SJCRH30 (cell line): ENCODE measurements at places on chromosomes 5 and 9.

GRCh38 chr9:840343-840742 lies 1.2 kb upstream of the DMRT1 start:
- no peaks in the 10 kb centered on the region for H3K36me3 ChIP-seq
- no peaks in the 10 kb centered on the region for H3K27me3 ChIP-seq
- no peaks in the 10 kb centered on the region for H3K4me1 ChIP-seq
- H3K4me3 ChIP-seq, result no peak overlapping the region

DNA sequence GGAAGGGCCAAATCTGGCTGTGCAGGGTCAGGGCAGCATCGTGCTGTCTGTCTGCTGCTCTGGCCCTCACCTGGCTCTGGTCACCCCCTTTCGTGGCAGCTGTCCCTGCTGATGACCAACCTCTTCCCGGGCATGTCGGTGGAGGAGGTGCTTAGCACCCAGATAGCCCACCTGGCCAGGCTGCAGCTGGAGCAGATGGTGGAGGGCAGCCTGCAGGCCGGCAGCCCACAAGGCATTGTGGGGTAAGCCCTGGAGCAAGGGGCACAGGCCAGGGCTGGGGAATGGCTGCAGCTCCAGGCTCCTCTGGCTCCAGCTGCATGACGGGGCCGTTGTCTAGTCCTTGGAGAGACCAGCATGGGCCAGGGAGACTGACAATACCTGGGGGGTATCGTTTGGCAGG lies 8.2 kb downstream of the TOR2A start:
- no peak overlapping the region for H3K4me3 ChIP-seq
- DNase-seq, result no peak
- no peaks in the 10 kb centered on the region for H3K36me3 ChIP-seq
- peaks cover 8% of the 10 kb centered on the region for H3K4me1 ChIP-seq
- H3K27me3 ChIP-seq, result peaks cover 21% of the 10 kb centered on the region; the same call in 1 of the 2 replicates

GRCh38 chr5:148826053-148826738 lies at the start of gene ADRB2:
TSS of gene ADRB2 (plus strand) at chr5:148826611. CDS start at chr5:148826832, 221 bp downstream.
- H3K27me3 ChIP-seq, result no peaks in the 10 kb centered on the region
- H3K27ac ChIP-seq, result peak within 1 kb of the TSS; percentile 21
- peak; percentile 76 for DNase-seq
- H3K4me3 ChIP-seq, result peak within 1 kb of the TSS; percentile 54

GRCh38 chr5:124932791-124933600 lies 186.6 kb upstream of the ZNF608 start:
- no peak for DNase-seq
- no peaks in the 10 kb centered on the region for H3K36me3 ChIP-seq
- H3K27me3 ChIP-seq, result no peaks in the 10 kb centered on the region; the same call in 1 of the 2 replicates
- no peak overlapping the region for H3K27ac ChIP-seq
- peaks cover 3% of the 10 kb centered on the region; the same call in 1 of the 2 replicates for H3K4me1 ChIP-seq

DNA sequence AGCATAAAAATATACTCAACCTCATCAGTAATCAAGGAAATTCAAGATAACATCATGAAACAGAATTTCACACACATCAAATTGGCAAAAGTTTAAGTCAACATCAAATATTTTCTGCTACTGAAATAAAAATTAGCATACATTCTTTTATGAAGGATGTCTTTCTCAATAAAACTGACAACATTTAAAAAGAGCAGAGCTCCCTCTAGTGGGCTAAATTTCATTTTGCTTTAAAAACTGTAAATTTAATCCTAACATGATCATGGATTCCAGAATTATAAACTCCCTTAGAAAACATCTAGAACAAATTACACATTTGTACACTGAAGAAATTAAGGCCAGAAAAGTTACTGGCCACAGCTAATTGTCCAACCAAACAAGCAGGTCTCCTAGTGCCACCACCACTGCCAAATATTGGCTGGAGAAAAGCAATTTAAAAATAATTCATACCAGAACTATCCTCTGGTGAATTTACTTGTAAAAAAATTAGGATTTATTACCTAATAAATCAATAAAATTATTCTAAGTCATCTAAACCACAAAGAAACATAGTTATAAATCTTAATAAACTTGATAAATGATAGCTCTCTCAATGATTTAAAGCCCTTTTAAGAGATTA lies 31.2 kb downstream of the DEPDC1B start:
- H3K4me3 ChIP-seq, result no peak overlapping the region
- H3K27ac ChIP-seq, result no peak overlapping the region
- no peak for DNase-seq
- H3K27me3 ChIP-seq, result no peaks in the 10 kb centered on the region

DNA sequence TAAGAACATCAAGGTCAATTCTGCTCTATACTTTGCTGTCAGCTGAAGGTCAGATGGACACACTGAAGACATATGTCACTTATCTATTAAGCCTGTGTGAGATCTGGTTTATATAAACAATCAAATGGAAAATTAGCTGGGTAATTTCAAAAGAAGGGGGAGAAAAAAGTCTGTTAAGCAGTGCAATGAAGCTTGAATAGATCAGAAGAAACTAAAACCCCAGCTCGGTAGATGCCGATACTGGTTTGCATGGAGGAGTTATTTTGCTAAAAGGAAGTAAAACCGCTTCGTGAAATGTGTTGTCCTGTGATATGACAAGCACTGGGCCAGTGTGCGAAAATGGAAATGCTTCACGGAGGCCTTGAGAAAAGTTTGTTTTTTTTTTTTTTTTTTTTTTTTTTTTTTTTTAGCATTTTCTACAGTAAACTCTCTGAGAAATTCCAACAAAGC lies 148.8 kb downstream of the MEF2C start:
- no peak overlapping the region for H3K27ac ChIP-seq
- no peaks in the 10 kb centered on the region for H3K27me3 ChIP-seq
- peaks cover 12% of the 10 kb centered on the region for H3K36me3 ChIP-seq
- H3K4me3 ChIP-seq, result no peak overlapping the region

DNA sequence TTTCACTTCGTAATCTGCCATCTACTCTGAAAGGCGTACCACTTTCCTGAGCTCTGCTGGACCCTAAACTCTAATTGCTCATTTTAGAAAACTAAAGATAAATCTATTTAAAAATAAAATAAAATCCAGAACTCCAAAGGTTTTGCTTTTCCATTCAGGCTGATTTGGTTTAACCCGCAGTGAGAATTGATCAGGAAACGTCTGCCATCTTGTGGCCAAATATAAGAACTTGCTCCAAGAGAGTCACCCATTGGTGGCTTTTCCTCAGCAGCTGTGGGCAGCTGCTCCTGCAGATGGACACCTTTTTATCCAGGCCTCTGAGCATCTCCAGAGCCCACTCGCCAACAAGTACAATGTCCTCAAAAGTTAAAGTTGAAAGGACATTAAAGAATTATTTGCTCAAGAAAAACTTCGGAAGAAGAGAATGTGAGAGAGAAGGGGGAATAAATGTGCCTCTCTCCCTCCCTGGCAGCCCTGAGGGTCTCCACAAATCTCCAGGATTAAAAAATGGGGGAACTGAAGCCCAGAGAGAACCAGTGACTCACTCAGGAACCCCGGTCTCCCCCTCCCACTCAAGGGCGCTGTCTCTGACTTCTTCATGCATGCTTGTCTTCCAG lies 4.1 kb downstream of the SAXO1 start:
- H3K4me3 ChIP-seq, result no peak overlapping the region
- no peaks in the 10 kb centered on the region for H3K36me3 ChIP-seq
- no peaks in the 10 kb centered on the region for H3K4me1 ChIP-seq
- H3K27ac ChIP-seq, result no peak overlapping the region
- H3K27me3 ChIP-seq, result no peaks in the 10 kb centered on the region

GRCh38 chr5:169777159-169777558 lies 140.1 kb downstream of the DOCK2 start:
- H3K27me3 ChIP-seq, result peaks cover 3% of the 10 kb centered on the region; the same call in 1 of the 2 replicates
- no peak overlapping the region for H3K27ac ChIP-seq
- H3K36me3 ChIP-seq, result no peaks in the 10 kb centered on the region
- DNase-seq, result no peak
- H3K4me3 ChIP-seq, result no peak overlapping the region
- H3K4me1 ChIP-seq, result no peaks in the 10 kb centered on the region

DNA sequence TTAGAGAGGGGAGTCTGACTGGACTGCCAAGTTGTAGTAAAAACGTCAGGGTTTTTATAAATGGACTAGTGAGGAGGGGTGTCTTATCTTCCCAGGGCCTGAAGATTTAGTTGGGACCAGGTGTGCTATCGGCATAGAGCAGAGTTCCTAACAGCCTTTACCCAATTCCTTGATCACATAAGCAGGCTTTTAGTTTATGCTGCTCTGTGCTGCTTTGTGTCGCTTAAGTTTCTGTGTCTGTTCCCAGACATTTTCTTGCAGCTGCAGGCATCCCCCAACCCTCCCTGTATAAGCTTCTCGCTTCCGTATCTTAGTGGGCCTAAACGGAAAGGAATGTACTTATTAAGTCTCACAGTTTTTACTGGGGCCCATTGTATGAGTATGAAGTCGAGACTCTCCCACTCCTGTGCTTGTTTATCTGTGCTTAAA lies 2.6 kb upstream of the SMC5 start:
- peaks cover 16% of the 10 kb centered on the region for H3K4me1 ChIP-seq
- H3K36me3 ChIP-seq, result peaks cover 4% of the 10 kb centered on the region
- peak overlapping the region; percentile 45 for H3K4me3 ChIP-seq
- peak overlapping the region; percentile 66 for H3K27ac ChIP-seq

- H3K27me3 ChIP-seq, result peaks cover 9% of the 10 kb centered on the region; the same call in 1 of the 2 replicates
- no peak overlapping the region for H3K4me3 ChIP-seq
- no peak for DNase-seq
- no peaks in the 10 kb centered on the region for H3K36me3 ChIP-seq
- H3K4me1 ChIP-seq, result no peaks in the 10 kb centered on the region
- H3K27ac ChIP-seq, result no peak overlapping the region
Measured at GRCh38 chr9:91720751-91721705, 229.0 kb downstream of the ROR2 start.
